Choroid plexus epithelial cell (primary cell): ENCODE measurements at places on chromosomes 3 and 15.

DNA sequence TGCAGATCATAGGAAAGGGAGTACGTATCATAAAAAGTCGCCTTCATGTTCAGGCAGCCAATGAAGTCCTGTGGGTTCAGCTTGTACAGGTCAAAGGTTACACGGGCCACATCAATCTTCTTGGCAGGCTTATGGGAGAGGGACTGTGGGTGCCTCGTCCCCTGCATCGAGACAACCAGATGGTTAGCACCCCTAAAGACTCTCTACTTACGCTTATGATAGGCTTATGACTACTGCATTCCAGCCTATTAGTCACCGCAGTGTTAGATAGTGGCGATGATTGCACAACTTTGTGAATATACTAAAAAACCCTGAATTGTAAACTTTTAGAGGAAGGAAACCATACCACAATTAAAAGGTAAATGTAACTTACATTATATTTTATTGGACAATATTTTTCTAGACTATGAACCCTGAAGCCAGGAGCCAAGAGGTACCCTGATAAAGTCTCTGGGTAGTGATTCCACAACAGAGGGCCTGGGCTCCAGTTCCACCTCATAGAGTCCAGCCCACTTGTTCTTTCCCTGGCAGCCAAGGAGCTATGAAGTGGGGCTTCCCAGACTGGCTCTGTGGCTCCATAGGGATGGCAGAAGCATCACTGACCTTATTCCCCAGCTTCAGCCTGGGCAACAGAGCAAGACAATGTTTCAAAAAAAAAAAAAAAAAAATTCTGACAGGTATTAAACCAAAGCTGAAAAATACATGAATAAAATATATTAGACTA, 2.5 kb upstream of the FANCD2 start:
- peak; percentile 88 for DNase-seq

GRCh38 chr3:106022913-106023312, 154.1 kb upstream of the CBLB start:
- DNase-seq: no peak

- no peak for DNase-seq
These were observed 14.9 kb downstream of the NAALADL2 start for GRCh38 chr3:174873832-174874657.

DNA sequence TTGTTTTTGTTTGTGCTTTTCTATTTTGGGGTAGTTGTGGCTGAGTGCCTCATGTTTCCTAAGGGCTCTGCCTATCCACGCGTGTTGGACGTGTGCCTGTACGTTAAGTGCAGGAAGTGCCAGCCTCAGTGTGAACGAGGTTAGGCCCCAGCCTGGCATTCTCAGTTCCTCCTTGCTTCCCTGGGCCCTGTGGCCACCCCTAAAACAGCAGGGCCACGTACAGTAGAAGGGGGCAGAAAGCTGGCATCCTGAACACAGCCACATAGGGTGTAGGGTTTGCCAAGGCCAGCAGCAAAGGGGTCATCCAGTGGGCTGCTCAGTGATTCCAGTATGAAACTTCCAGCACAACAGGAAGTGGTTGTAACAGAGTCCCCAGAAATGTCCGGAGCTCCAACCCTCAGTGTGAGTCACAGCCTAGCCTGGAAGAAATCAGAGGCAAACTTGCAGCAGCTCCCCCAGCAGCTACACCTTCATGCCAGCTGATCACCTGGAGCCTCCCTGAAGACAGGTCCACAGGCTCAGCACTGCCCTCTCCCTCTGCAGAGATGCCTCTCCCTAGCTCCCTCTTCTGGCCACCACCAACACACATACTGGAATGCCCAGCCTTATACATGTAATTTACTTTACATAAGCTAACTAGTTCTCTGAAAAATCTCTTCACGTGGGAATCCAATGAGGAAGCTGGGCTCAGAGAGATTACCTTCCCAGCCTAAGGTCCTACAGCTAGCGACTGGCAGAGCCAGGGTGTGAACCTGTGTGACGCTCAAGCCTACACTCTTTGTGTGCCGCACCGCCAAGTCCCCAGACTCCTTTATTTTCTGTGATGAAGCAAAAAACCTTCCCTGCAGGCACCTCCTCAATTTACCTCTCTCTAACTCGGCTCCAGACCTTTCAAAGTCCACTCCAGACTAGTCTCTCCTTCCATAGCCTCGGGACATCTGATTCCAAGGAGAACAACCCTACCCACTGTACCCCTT, 26.6 kb downstream of the ILDR1 start:
- DNase-seq: peak; percentile 74

- DNase-seq: peak; percentile 76
These were observed 39.6 kb upstream of the TIMP4 start for GRCh38 chr3:12198301-12198700.

DNA sequence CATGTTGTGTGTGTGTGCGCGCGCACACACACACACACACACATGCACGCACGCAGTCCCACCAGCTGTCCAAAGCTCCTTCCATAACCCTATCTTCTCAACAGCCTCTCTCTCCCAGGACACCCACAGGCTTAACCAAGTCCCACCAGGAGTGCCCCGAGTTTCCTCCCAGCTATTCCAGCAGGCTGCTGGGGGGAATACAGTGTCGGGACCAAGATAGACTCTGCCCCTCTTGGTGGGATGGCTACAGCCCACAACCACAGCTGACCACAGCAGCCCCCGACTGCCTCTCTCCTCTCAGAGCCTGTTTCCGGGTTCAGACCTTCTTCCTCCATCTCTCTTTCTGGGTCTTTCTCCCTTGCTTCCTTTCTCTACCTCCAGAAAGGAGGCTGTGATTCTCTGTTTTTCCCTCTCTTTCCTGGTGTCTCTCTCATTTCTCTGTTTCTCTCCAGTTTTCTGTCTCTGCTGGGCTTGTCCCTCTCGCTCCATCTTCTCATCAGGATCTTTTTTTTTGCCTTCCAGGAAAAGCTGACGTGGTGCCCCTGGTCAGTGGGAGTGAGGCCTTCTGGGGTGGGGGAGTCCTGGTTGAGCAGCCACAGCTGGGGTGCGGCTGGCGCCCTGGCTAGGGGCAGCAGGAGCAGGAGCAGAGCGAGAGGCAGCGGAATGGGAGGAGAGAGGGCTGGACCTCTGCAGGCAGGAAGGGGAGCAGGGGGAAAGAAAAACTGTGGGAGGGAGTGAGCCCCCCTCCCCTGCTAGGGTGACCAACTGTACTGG, 3.3 kb upstream of the ISLR start:
- DNase-seq: no peak

- no peak for DNase-seq
These were observed 777.1 kb upstream of the GOLIM4 start for GRCh38 chr3:168872826-168873225.

- peak; percentile 67 for DNase-seq
These were observed 15.4 kb downstream of the IDH2 start for GRCh38 chr15:90086868-90087268.

GRCh38 chr3:176855213-176855612, 342.1 kb downstream of the TBL1XR1 start:
- no peak for DNase-seq

DNA sequence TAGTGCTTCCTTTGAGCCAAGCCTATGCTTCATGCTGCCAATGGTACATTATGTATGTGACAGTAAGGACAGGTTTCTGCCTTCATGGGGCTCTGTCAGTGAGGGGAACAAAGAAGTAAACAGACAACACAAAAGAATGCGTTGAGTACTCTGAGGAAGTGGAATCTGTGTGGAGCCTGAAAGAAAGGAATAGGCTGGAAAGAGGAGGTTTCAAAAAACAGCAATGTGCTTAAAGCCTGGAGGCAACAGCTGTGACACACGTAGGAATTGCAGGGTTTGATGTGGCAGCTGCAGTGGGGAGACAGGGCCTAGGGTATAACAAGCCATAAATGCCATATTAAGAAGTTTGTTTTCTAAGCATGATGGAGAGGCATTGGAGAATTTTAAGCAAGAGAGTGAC, 316.7 kb downstream of the CLSTN2 start:
- no peak for DNase-seq

DNA sequence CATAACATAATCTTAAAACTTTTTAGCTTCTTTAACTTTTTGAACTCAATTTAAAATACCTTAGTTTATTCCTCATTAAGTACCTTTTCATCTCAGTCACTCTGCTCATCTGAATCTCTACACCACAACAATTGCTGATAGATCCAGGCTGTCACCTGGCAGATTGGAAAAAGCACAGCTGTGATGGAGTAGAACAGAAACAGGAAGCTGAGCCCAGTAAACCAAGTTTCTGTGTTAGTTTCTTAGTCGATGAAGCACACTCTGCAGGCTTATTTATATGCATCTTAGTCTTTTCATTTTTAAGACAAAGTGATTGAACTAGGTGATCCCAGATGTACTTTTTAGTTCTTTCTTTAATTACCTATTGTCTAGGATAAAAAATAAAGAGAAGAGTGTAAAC, 1398.0 kb upstream of the ALCAM start:
- DNase-seq: no peak

DNA sequence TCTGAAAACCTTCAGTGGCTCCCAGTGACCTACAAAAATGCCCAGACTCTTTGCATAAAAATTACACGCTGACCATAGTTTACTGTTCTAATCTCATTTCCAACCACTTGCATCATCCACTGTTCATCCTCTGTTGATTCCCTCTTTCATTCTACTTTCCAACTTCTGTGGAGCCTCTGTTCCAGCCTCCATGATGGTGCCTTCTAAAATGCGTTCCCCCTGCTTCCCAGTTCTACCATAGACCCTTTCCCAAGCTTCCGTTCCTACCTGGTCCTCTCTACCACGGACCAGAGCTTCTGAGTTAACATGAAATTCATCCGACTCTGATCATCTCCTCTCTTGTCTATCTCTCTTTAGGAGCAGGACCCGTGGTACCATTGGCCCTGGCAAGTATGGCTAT, 127.0 kb downstream of the THSD4 start:
- DNase-seq: no peak

DNA sequence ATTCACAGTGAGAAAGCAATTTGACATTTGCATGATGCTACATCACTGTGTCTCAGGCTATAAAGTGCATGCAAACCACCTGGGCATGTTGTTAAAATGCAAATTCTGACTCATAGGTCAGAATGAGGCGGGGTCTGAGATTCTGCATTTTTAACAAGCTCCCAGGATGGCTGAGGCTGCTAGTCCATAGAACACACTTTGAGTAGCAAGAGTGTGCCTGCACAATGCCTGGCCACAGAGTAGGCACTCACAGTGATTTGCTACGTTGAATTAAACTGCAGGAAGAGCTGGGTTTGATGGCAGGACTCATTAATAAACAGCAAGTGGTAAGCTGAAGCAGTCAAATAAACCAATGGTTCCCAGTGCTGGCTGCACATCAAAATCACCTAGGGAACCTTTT, 48.1 kb downstream of the NTRK3 start:
- DNase-seq: no peak

- peak; percentile 59 for DNase-seq
These were observed 13.3 kb upstream of the THUMPD3 start for GRCh38 chr3:9349321-9350117.

- DNase-seq: no peak
These were observed 5.2 kb upstream of the SYNM start for GRCh38 chr15:99099661-99100060.

DNA sequence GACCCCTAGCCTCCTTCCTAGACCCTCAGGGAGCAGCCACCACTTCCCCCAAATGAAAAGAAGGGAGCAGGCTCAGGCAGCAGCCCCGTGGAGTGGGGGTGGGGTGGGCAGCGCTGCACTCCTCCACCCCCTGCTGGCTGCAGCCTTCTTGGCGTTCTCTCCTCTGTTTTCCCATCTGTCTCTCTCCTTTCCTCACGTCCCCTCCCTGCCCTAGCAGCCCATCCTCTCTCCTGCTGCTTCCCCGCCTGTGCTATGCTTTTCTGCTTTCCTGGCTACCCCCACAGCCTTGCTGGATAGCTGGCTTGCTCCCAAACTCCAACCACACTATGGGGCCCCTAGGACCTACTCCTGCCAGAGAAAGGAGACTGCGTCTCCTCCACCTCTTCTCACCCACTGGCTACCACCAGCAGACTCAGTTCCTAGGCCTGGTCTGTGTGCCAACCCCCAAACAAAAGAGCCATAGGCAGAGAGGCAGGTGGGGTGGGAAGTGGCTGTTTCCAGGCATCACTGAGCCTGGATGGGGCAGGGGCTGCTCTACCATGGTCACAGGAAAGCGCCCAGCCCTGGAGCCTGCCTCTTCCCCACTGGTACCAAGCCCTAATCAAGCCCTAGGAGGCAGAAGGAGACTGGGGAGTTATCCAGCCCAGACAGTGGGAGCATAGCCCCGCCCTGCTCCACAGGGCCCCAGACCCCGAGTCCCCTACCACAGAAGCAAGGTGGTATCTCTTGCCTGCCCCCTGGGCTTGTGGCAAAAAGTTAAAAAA, 3.4 kb upstream of the DISP2 start:
- DNase-seq: peak; percentile 72

GRCh38 chr3:21417991-21418390, 333.0 kb downstream of the ZNF385D start:
- DNase-seq: no peak

- no peak for DNase-seq
These were observed 8.3 kb downstream of the CCDC80 start for GRCh38 chr3:112632596-112632995.

- DNase-seq: no peak
These were observed 6.8 kb upstream of the ZNF280D start for GRCh38 chr15:56739964-56740640.

DNA sequence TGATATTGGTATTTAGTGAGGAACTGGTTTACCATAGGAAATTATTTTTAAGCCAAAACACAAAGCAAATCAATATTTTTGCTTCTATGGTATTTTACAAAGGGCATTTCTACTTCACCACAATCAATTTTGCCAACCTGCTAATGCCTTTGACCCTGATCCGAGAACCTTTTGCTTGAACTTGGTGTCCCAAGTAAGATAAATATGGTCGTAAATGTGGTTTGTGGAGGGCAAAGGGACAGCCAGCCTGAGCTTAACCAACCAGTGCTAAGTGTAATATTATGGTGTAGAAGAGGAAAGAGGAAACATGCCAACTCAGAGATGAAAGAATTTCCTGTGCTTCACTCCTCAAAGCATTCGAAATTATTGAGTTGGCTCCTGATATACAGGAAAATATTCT, 148.4 kb downstream of the C3orf38 start:
- peak; percentile 33 for DNase-seq

GRCh38 chr3:73609655-73610054, 15.1 kb downstream of the PDZRN3 start:
- no peak for DNase-seq

DNA sequence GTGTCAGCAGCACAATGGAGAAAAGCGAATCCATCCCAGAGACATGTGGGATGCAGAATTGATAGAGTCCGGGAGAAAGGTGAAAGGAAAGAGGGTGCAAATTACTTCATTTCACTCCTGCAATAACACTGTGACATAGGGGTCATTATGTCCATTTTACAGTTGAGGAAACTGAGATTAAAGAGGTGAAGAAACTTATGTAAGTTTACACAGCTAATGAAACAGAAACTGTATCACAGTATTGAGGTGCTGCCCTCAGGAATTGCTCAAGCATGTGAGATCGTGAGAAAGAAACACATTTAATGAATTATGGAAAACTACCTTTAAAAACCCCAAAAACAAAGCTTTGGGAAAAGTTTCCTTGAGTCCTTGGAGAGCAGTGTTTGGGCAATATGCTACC, 103.6 kb upstream of the PFN2 start:
- DNase-seq: no peak
